GM23248 (cell line): ENCODE measurements at places on chromosomes 7 and 10. TPM values are rescaled to one million over a fixed set of nuclear protein-coding genes. Genes with fewer than 3 reads are reported as not detected.

Gene ADAM22
- 0.54 TPM in 1 of 2 replicates, not detected in the other for total RNA-seq

Gene HECTD2
- 14.8 and 19.6 TPM in 2 replicates for total RNA-seq

Gene TMEM130
- not detected in 2 replicates for total RNA-seq

Gene TLX1
- total RNA-seq: not detected in 2 replicates

Gene CCL26
- not detected in 2 replicates for total RNA-seq

Gene PAOX
- total RNA-seq: 4.1 and 5.8 TPM in 2 replicates

Gene ABHD11
- total RNA-seq: 8.9 and 20.8 TPM in 2 replicates

Gene CRYGN
- not detected in 2 replicates for total RNA-seq

Gene DKK1
- 505 and 558 TPM in 2 replicates for total RNA-seq

Gene PDLIM1
- 16.3 and 32.0 TPM in 2 replicates for total RNA-seq

Gene FGFR2
- total RNA-seq: not detected in 2 replicates

Gene WEE2
- not detected in 2 replicates for total RNA-seq

Gene ASAH2B
- 3.7 and 7.8 TPM in 2 replicates for total RNA-seq

Gene CDC14C
- total RNA-seq: 0.11 TPM in 1 of 2 replicates, not detected in the other

Gene PON1
- total RNA-seq: not detected in 2 replicates

Gene WASL
- 11.6 and 13.2 TPM in 2 replicates for total RNA-seq

Gene GATA3
- not detected in 2 replicates for total RNA-seq

Gene C7orf57
- total RNA-seq: not detected in 2 replicates

Gene PALS2
- 16.9 and 17.4 TPM in 2 replicates for total RNA-seq

Gene TAS2R4
- total RNA-seq: 0.32 and 0.51 TPM in 2 replicates

Gene ATOH7
- not detected in 2 replicates for total RNA-seq

Gene GIMAP7
- not detected in 2 replicates for total RNA-seq

Gene UCMA
- not detected in 2 replicates for total RNA-seq

Gene MMD2
- not detected in 2 replicates for total RNA-seq

Gene COL1A2
- 10,930 and 11,288 TPM in 2 replicates for total RNA-seq

Gene KIAA1549
- total RNA-seq: 3.0 and 4.2 TPM in 2 replicates

Gene CNNM1
- 1.6 and 2.1 TPM in 2 replicates for total RNA-seq

Gene KCNIP2
- total RNA-seq: 0.22 TPM in 1 of 2 replicates, not detected in the other

Gene TNPO3
- 41.9 and 47.2 TPM in 2 replicates for total RNA-seq

Gene LIPF
- not detected in 2 replicates for total RNA-seq

Gene UBTD1
- total RNA-seq: 16.2 and 20.8 TPM in 2 replicates

Gene EVX1
- total RNA-seq: not detected in 2 replicates

Gene CHST3
- 42.2 and 43.3 TPM in 2 replicates for total RNA-seq

Gene LEP
- 0.22 TPM in 1 of 2 replicates, not detected in the other for total RNA-seq

Gene COL26A1
- 1.6 TPM in 1 of 2 replicates, not detected in the other for total RNA-seq

Gene ASZ1
- not detected in 2 replicates for total RNA-seq

Gene JCAD
- total RNA-seq: 24.3 and 24.8 TPM in 2 replicates

Gene RNF32
- 1.1 TPM in 2 replicates for total RNA-seq

Gene ZNF425
- 3.8 and 5.4 TPM in 2 replicates for total RNA-seq

Gene VIM
- 10,031 and 10,466 TPM in 2 replicates for total RNA-seq

Gene CHAT
- not detected in 2 replicates for total RNA-seq

Gene TRPV5
- not detected in 2 replicates for total RNA-seq

Gene NDUFB8
- 123 and 124 TPM in 2 replicates for total RNA-seq

Gene R3HCC1L
- 10.2 and 12.8 TPM in 2 replicates for total RNA-seq

Gene CAMK2G
- 25.7 and 29.1 TPM in 2 replicates for total RNA-seq

Gene FASTK
- total RNA-seq: 141 and 145 TPM in 2 replicates

Gene AMZ1
- total RNA-seq: 3.4 and 4.4 TPM in 2 replicates

Gene LIPJ
- not detected in 2 replicates for total RNA-seq

Gene STAMBPL1
- total RNA-seq: 22.4 and 23.9 TPM in 2 replicates

Gene ANKRD7
- total RNA-seq: 0.25 TPM in 1 of 2 replicates, not detected in the other
